ENCODE measurements at places on chromosomes 7 and 10. TPM values are rescaled to one million over a fixed set of nuclear protein-coding genes. Genes with fewer than 3 reads are reported as not detected.

GRCh38 chr7:133081119-133081598 is 731 bp downstream of the CHCHD3 start:
- DNase-seq, result no peak

- no peak for DNase-seq
These were observed 1034.5 kb upstream of the LRRTM3 start for GRCh38 chr10:65891073-65891981.

The KCNIP2 gene
- total RNA-seq, result 5.7 TPM

DNA sequence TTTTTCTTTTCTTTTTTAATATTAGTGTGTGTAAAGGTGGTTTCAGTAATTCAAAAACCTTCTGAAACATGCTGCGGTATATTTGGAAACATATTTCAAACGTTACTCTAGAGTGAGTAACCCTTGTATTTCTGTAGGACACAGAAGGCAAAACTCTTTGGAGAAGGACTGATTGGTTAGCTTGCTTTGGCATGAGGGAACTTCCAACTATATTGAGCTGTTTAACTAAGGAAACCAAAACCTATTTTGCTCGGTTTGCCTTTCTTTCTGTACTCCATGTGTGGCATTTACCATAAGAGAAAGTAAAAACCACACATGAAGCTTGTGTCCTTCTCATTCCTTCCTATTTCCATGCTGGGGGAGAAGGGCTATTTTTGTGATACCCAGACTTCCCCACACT is 149.8 kb downstream of the DYNC1I1 start:
- no peak for DNase-seq

The ASL gene
- total RNA-seq, result 50.4 TPM

The MRPL43 gene
- total RNA-seq, result 74.7 TPM

DNA sequence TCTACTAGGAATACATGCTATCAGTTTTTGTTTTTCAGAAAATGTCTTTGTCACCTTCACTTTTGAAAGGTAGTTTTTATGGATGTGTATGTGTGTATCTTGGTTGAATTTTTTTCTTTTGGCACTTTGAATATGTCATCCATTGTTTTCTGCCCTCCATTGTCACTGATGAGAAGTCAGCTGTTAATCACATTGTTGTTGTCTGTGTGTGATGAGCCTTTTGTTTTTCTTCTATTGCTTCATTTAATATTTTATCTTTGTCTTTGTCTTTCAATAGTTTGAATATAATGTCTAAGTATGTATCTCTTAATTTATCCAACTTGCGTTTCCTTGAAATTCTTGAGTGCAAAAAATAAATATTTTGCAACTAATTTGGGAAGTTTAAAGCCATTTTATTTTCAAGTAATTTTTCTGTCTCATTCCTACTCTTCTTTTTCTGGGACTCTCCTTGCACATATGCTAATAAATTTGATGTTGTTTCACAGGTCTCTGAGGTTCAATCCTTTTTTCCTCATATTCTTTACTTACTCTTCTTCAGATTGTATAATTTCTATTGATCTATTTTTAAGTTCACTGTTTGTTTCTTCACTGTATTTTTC is 546.9 kb upstream of the GHITM start:
- no peak for DNase-seq

GRCh38 chr10:16986406-16987205 is 143.0 kb downstream of the CUBN start:
- DNase-seq, result no peak

The CRHR2 gene
- 0.34 TPM for total RNA-seq

The CCDC3 gene
- 32.4 TPM for total RNA-seq

- DNase-seq, result no peak
These were observed 595.2 kb downstream of the AUTS2 start for GRCh38 chr7:70193514-70193913.

- DNase-seq, result no peak
These were observed 3.0 kb downstream of the KMT2E start for GRCh38 chr7:105016709-105017656.

DNA sequence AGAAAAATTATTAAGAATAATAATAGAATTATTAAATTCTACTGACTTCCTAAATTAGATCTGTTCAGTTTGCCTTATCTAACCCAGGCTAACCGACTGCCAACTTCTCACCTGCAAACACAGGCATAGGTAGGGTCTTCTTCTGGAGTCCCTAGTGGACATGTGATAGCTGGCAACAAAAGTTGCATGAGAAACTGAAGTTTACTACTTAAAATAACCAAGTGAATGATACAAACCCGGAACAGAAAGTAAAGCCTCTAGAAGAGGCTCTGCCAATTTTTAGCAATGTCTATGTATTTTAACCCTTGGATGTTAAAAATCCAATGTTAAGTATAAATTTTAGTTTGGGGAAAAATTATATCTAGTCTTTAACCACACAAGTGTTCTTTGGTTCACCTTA is 37.6 kb downstream of the NDUFB2 start:
- DNase-seq, result no peak

- DNase-seq, result no peak
These were observed 64.8 kb upstream of the SVIL start for GRCh38 chr10:29699621-29700020.

DNA sequence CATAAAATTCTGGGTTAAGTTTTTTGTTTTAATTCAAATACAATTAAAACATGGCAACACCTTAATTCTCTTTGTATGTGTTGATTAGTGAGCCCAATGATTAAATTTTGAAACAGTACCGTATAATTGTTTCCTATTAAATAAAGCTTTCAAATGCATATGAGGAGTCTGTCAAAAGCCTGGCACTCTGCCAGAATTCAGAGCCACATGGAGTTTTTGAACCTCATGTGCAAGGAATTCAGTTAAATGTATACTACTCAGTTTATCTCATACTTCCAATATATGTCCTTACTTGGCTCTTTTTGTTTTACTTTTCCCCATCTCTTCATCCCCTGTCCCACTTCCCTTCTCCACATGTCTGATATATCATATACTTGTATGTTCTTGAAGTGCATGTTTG is 165.6 kb upstream of the FAM3C start:
- no peak for DNase-seq

The FKBP6 gene
- total RNA-seq, result not detected

GRCh38 chr7:47651355-47652317 is 69.7 kb upstream of the TNS3 start:
- no peak for DNase-seq

- no peak for DNase-seq
These were observed 97.5 kb downstream of the UBE2H start for GRCh38 chr7:129855234-129855673.

DNA sequence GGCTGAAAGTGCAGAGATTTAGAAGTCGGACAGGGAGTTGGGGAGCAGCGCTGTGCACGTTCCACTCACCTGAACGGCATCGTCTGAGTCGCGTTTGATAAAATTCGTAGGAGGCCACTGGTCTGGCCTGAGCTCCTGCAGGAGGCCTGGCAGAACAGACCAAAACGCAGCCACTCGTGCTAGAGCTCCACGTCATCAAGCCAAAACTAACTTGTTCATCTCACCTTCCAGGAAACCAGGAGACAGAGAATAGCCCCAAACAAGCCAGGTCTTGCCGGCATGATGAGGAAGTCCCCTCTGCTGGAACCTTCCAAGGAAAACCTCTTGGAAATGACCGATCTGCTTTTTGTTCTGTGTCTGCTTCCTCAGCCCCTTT is 43.4 kb upstream of the DNAJB6 start:
- DNase-seq, result no peak

GRCh38 chr7:152355474-152356057 is 80.2 kb downstream of the KMT2C start:
- DNase-seq, result no peak

DNA sequence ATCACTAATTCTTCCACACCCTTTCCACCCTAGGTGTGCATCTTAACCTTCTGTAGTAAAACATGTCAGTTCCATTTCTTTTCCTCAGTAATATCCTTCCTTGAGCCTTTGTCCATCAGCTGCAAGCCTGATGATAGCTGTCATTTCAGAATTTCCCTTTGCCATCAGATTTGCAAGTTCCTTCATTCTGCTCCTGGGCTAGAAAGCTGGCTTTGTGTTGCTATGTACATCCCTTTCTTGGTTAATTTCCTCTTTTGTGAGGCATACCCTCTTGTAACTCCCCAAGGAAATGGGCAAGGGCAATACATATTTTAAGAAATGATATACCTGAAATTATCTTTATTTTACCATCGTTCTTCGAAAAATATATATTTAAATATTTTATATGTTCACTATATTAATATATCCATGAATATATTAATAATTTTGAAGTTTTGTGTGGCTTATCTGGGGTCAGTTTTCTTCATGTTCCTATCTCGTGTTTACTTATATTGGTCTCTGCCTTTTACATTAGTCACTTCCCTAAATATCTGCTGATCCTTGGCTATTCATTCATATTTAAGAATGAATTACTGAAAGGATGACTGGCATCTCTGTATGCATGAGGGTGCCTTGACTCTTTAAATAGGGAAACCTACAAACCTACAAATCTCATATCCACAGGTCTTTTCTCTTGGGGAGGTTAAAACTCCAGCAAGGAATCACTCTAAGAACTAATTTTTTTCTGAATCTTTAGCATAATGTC is 143.8 kb downstream of the ZNF22 start:
- DNase-seq, result no peak

The IFIT3 gene
- total RNA-seq, result 10.2 TPM

The ZNF248 gene
- total RNA-seq, result 17.6 TPM

- no peak for DNase-seq
These were observed 25.6 kb downstream of the CTNNA3 start for GRCh38 chr10:67670401-67670800.

- peak; percentile 54 for DNase-seq
These were observed 188.9 kb downstream of the SKIDA1 start for GRCh38 chr10:21336476-21337170.

DNA sequence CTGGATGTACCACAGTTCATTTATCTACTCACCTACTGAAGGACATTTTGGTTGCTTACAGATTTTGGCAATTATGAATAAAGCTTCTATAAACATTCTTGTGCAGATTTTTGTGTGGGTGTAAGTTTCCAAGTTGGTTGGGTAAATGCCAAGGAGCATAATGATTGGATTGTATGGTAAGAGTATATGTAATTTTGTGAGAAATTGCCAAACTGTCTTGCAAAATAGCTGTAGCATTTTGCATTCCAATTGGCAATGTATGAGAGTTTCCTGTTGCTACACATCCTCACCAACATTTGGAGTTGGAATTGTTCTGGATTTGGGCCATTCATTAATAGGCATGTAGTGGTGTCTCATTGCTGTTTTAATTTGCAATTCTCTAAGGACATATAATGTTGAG is 33.9 kb upstream of the HYAL4 start:
- no peak for DNase-seq

The VOPP1 gene
- 47.1 TPM for total RNA-seq

DNA sequence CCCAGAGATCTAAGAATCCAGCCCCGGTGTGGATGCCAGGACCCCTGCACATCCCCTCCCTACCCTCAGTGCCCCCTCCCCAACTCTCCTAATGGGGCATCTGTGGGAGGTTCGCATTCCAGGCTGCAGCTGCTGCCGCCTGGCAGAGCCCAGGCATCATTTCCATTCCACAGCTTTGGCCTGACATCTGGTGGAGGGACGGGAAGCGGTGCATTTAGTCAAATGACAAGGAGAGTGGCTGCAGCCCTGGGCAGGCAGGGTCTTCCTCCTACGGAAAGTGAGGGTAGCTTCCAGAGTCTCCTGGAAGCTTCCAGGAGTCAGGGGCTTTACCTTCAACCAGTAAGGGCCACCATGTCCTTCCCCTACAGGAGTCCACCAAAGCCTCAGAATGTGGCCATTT is 30.8 kb downstream of the PRLHR start:
- no peak for DNase-seq

DNA sequence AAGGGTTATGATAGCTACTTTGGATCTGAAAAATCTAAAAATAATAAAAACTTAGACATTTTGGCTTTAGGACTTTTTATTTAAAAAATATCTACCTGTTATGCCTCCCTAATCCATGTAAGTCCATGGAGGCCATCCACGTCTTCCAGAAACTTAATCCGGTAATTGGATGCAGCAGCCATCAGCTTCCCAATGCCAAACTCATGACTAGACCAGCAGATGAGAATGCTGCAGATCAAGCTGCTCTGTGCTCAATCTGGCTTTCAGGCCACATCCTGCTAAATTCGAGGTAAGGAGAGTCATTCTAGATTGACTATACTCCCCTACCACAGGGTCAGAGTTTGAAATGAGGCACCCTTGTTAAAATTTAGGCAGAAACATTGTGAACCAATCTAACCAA is 168.5 kb upstream of the TCERG1L start:
- no peak for DNase-seq
